Stimulated activated CD8-positive, alpha-beta memory T cell treated with anti-CD3 and anti-CD28 coated beads, Interleukin-15, amount 100 ng/mL, for 1 hour (primary cell): ENCODE measurements at places on chromosomes 5 and 9.

- DNase-seq = no peak
Observed at GRCh38 chr5:133932441-133933168, 35.8 kb downstream of the C5orf15 start.

DNA sequence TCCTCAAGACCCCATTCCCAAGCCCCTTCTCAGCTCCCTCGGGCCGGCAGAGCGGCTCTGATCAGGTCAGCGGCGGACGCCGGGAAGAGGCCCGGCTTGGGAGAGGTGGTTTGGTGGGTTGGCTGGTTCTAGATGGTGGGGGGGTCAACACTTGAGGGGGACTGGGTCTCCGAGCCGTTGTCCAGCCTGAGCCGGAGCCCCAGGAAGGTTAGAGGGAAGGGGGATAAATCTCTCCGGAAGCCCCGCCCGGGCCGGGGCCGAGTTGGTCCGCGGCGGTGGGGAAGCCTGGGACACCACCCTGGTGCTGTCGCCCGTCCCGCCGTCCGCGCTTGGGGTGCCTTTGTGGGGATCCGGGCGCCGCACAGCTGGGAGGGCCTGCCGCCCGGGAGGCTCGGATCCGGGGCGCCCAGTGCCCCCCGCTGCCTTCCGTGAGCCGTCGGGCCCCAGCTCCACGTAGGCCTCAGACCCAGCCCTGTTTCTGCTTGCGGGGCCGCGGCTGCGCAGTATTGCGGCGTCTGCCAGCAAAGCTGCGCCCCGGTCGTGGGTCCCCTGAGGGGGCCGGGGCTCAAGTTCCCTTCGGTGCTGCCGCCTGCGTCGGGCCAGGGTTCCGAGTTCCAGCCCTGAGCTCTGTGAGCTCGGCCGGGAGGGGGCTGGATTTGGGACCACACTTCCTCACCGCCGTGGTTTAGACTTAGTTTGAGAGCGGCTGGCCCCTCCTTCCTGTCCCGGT lies 542 bp upstream of the TRIM52 start:
- DNase-seq = peak; percentile 45

DNA sequence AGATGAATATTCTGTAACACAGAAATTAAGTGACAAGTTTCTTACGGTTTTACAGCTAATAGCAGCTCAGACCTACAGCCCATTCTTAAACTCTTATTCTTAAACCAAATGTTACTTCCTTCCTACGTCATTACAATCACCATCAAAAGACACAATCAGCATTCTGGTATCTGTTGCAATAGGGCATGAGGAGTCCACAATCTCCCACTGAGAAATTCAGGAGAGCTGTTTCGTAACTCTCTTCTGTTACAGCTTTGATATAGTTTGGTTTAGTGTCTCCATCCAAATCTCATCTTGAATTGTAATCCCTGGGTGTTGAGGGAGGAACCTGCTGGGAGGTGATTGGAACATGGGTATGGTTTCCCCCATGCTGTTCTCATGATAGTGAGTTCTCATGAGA lies 163.4 kb downstream of the GAS1 start:
- DNase-seq = no peak

- DNase-seq = no peak
Observed at GRCh38 chr9:34518110-34518616, 4.6 kb downstream of the ENHO start.

DNA sequence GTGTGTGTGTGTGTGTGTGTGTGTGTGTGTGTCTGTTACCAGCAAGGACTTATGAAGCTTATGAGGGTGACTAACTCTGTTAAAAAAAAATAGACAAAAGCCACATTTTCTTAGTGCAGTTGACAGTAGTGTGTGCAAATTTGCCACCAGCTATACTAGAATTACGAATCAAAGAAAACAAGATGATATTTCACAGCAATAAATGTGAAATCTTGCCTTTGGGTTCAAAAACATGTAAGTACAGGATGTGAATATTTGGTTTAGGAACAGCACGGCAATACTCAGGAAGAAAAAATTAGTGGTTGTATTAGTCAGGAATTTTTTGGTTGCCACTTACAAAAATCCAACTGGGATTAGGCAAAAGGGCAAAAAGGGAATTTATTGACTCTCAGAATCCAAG lies 117.4 kb downstream of the NPR3 start:
- no peak for DNase-seq

DNA sequence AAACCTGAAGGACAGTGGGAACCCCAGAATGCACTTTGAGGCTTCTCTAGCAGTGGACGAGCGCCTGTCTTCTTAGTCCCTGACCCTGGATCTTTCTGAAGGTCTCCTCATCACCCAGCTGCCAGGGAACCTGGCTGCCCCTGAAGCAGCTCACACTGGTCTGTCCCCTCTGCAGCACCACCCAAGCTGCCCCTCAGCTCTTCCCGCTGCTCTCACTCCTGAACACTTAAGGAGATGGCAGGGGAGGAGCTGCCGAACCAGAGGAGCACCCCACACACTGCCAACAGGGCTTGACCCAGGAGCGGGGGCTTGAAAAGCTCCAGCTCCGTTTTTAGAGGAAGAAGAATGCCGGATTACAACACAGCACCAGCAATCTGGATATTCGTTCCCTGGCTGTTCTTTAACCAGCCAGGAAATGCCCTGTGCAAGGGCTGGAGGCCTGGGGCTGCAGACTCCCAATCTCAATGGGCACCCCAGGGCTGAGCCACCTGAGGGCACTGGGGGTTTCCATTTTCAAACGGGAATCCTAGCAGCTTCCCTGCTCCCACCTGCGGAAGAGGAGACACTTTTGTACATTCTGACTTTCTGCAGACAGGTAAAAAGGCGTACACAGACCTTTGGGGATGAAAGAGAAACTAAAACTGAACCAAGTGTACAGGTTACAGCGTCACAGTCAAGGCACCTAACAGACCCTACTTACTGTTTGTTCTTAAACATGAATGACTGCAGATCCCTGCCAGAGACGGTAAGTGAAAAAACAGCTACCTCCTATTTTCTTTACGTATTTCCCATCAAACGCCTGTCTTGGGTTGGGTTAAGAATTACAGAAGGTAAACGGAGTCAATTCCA lies 36.3 kb downstream of the GOLM1 start:
- DNase-seq = no peak

GRCh38 chr5:132418881-132419280 lies 49.4 kb downstream of the SLC22A5 start:
- no peak for DNase-seq

DNA sequence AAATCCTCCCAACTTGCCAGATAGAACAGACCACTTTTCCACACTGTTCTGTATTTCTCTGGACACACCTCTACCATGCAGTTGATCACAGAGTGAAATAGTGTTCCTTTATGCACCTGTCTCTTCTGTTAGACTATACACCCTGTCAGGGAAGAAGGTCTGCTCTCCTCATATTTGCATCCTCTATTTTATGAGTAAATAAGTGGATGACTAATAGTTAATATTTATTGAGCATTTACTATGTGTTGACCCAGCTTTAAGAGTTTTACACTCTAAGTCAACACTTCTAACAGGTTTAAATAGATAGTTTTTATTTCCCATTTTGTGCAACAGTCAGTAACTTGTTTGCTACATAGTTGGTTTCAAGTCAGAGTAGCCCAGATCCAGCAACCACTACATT lies 452.8 kb upstream of the MPDZ start:
- DNase-seq = no peak

- DNase-seq = no peak
Observed at GRCh38 chr9:124776954-124777648, at the start of gene OLFML2A. Gene OLFML2A (plus strand): TSS chr9:124777133. CDS start chr9:124777271, 138 bp downstream.

- DNase-seq = no peak
Observed at GRCh38 chr5:120055858-120056257, 408.2 kb upstream of the PRR16 start.

GRCh38 chr9:7592321-7593316 lies 207.0 kb downstream of the DMAC1 start:
- DNase-seq = no peak

DNA sequence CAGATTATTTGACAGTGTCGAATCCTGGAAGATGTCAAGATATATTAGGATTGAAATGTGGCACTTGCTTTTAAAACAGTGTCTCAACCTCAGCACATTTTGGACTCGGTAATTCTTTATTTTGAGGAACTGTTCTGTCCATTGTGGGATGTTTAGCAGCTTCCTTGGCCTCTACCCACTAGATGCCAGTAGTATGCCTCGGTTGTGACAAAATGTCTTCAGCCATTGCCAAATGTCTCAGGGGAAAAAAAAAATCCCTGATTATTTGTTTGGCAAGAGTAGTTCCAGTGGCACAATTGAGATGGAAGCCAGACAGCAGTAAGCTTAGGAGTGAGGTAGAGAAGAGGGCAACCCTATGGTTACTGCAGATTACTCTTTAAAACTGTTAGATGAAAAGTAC lies 694.5 kb upstream of the RIOK2 start:
- no peak for DNase-seq

DNA sequence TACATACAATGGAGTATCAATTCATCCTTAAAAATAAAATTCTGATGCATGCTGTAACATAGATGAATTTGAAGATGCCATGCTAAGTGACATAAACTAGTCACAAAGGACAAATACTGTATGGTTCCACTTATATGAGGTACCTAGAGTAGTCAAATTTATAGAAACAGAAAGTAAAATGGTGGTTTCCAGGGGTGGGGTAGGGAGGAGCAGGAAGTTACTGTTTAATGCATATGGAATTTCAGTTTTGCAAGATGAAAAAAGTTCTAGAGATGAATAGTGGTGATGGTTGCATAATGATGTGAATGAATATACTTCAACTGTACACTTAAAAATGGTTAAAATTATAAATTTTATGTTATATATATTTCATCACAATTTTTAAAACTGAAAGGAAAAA lies 57.3 kb upstream of the FNIP1 start:
- no peak for DNase-seq

GRCh38 chr5:14869668-14870164 lies 1.9 kb downstream of the ANKH start:
- no peak for DNase-seq

GRCh38 chr9:127395497-127396252 lies 1.3 kb upstream of the SLC2A8 start:
- DNase-seq = no peak

DNA sequence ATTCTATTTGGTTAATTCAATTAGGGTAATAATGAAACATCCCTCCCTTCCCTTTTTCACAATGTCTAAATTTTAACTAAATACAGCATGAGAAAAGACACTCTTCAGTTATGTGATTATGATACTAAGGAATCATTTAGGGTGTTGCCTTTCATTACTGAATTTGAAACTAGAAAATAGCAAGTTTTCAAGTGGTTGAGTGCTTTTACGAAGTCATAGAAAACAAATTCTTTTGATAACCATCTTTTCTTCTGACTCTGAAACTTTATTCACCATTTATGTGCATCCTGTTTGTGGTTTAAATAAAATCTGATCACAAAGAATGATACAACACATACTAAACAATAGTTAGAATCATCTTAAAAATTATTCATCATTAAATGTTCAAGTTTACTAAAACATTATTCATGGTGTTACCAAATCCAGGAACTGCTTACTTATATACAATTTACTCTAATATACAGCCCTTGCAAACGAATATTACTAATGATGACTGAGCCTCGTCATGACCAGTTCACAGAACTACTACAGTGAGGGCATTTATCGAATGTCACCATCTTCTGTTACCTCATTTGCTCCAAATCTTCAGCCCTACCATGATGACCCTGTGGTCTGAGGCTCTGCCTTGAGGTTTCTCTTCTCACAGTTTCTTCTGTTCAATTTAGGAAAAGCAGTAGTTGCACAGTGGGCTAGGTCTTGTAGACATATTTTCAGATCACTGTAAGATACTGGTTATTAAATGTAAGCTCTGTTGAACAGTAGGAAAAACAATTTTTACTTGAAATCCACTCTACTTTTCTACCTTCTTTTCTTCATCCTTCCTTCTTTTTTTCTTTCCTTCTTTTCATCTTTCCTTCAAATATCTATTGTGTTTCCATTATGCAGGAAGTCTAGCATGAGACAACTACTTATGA lies 18.3 kb upstream of the IL9 start:
- no peak for DNase-seq

DNA sequence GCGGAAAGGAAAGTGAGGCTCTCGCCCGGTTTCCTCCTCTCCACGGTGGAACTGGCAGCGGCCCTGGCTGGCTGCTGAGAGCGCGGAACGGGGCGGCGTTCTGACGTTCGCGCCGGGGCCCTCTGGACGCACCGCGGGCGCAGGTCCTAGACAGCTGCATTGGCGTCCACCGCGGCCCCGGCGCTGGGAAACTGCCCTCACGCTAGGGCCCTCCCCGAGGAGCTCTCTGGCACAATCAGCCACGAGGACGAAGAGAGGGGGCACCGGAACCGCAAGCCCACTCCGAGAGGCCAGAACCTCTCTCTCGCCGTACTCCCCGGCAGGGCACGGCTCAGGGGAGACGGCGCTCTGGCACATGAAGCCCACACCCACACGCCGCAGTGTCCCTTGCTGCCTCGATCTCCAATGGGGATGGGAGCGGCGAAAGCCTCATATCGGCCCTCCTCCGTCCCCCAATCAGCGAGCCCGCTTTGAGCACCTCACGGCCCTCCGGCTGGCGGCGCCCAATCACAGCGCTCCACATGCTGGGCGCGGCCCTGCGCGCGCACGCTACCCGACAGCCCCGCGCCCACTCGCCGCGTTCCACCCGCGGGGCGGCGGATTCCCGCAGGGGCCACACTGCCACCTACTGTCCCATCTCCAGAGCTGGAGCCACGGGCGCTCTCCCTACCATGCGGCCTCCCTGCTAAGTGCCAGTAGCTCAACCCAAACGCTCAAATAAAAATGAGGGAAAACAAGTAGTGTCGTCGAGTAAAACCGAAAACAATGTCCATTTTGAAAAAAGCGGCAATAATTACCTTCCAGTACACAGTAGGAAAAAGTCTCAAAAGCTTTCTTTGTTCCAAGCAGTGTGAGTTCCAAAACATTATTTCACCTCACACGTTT lies 11.8 kb downstream of the MRPS27 start:
- DNase-seq = peak; percentile 89

DNA sequence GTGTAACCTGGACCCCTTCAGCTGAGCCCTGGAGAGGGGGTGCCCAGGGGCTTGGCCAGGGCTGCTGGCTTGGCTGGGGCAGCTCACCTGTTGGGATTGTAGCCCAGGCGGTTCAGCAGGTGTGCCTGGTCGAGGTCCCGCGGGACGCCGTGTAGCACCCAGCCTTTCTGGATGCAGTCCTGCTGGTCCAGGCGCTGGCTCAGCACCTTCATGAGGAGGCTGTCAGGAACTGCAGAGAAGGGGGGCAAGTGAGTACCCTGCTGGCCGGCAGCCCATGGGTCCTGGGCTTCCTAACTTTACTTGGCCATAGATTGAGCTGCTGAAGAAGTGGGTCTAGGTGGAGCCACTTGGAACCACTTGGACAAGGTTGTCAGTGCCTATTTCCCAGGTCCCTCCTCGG lies 85.5 kb downstream of the AK8 start:
- no peak for DNase-seq
